Fibroblast of the aortic adventitia (primary cell): ENCODE measurements at places on chromosomes 1 and 21. TPM values are rescaled to one million over a fixed set of nuclear protein-coding genes. Genes with fewer than 3 reads are reported as not detected.

Gene SPATA46
- total RNA-seq = not detected in 2 replicates

Gene S100A14
- total RNA-seq = 0.18 TPM in 1 of 2 replicates, not detected in the other

Gene COL11A1
- 0.45 and 49.6 TPM in 2 replicates for total RNA-seq

Gene PCBP3
- 1.2 and 4.2 TPM in 2 replicates for total RNA-seq

Gene PRAMEF6
- total RNA-seq = not detected in 2 replicates
